Aorta (tissue), 5 donors: ENCODE measurements at places on chromosomes 6 and 20.

GRCh38 chr6:22432060-22432459, 135.2 kb upstream of the PRL start:
- no peak for DNase-seq
- H3K4me1 ChIP-seq: no peaks in the 10 kb centered on the region
- H3K27ac ChIP-seq: no peak overlapping the region
- no peak overlapping the region for H3K4me3 ChIP-seq
- no peaks in the 10 kb centered on the region for H3K27me3 ChIP-seq

GRCh38 chr6:51901766-51902764, 185.3 kb downstream of the PKHD1 start:
- no peaks in the 10 kb centered on the region for H3K27me3 ChIP-seq
- H3K4me1 ChIP-seq: no peaks in the 10 kb centered on the region
- H3K36me3 ChIP-seq: no peaks in the 10 kb centered on the region
- H3K27ac ChIP-seq: no peak overlapping the region
- no peak for DNase-seq
- no peak overlapping the region for H3K4me3 ChIP-seq

DNA sequence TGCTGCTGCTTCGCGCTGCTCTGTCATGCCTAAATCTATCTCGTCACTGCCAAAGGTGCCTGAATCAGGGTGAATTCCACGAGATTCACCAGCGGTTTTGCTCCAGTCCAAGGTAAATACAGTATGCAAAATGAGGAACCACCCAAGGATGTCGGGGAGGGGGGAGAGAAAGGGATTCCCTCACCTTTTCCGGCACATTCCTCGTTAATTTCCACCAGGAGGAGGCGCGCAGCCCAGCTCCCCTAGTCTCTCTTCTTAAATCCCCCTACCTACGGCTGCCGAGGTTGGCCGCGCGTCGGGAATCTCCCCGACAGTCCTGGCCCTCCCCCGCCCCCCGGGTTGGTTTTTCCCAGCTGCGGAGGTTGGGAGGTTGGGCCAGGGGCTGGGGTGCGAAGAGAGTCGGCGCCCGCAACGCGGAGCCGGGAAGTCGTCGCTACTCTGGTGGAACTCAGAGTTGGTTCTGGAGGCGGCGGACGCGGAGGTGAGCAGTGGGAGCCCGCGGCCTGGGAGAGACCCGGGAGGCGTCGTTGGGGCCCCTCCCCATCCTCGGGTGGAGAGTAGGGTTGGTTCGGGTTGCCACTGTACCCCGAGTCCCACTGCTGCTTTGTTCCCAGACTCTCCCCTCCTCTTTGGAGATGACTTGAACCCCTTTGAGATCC, at the start of gene TPBG:
Gene TPBG (plus strand): TSS at position 390 of the 659 bp plus-strand sequence. CDS start 1,145 bp downstream, outside the sequence.
- peak within 1 kb of the TSS; percentile 8 for H3K27ac ChIP-seq
- peak; percentile 88 for DNase-seq
- no peaks in the 10 kb centered on the region for H3K36me3 ChIP-seq
- no peaks in the 10 kb centered on the region for H3K27me3 ChIP-seq

- peak; percentile 92 for DNase-seq
- no peak overlapping the region for H3K27ac ChIP-seq
- H3K27me3 ChIP-seq: no peaks in the 10 kb centered on the region
- H3K4me1 ChIP-seq: no peaks in the 10 kb centered on the region
These were observed 3.7 kb downstream of the OGFR start for GRCh38 chr20:62808211-62808865.

DNA sequence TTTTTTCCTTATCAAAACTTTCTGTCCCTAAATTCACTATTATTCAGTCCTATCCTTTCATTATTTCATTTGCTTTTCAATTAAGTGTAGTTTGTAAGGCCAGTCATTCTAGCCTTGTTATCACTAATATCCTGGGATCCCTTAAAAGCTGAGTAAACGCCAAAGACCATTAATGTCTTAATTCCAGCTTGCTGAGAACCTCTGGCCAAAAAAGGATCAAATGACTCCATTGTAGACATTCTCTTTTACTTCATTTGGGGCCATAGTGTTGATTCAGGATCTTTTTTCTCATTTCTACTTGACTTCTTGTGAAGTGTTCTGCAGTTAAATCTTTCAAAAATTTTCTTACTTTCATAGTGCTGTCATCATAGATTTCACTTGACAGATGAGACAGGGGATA, 379.7 kb downstream of the LAMA2 start:
- no peaks in the 10 kb centered on the region for H3K27me3 ChIP-seq
- DNase-seq: no peak

DNA sequence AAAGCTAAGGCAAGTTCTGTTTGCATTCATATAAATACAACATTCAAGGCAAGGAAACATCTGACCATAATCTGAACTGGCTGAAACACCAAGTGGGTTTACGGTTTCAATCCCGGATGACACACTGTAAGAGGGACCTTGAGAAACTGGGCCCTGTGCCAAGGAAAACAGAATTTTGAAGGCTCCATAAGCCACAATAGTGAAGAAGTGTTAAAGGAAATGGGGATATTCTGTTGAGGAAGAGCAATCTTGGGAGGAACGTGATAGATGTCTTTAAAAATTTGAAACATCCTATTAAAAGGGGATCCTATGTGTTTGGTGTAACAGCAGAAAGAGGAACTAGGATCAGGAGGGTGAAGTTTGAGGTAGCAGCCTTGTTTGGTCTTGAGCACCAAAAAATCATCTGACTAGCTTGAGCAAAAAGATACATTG, 82.4 kb upstream of the TAB2 start:
- no peak overlapping the region for H3K27ac ChIP-seq
- no peaks in the 10 kb centered on the region for H3K36me3 ChIP-seq
- DNase-seq: no peak
- no peaks in the 10 kb centered on the region for H3K27me3 ChIP-seq
- H3K4me1 ChIP-seq: no peaks in the 10 kb centered on the region

DNA sequence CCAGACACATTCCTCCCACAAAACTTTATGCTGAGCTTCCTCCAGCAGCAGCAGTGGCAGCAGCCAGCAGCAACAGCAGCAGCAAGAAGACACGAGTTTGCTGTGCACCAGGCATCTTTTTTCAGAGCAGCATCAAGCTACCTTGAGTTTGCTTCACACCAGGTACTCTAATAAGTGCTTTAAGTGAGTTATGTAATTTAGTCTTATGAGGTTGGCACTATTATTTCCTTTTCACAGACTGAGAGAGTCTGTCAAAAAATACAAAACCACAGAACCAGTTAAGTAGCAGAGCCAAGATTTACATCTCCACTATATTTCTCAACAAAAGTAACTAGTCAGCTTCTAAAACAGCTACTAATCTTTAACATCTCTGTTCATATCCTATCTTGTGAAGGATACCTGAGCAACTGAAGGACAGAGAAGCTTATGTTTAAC, 23.7 kb downstream of the RANBP9 start:
- H3K27me3 ChIP-seq: no peaks in the 10 kb centered on the region
- peak overlapping the region; percentile 51 for H3K27ac ChIP-seq
- peaks cover 4% of the 10 kb centered on the region for H3K4me1 ChIP-seq
- no peaks in the 10 kb centered on the region for H3K36me3 ChIP-seq
- H3K4me3 ChIP-seq: no peak overlapping the region

GRCh38 chr6:63267828-63268227, 52.0 kb downstream of the LGSN start:
- H3K27me3 ChIP-seq: no peaks in the 10 kb centered on the region
- DNase-seq: no peak
- H3K4me1 ChIP-seq: no peaks in the 10 kb centered on the region
- no peak overlapping the region for H3K27ac ChIP-seq

- DNase-seq: no peak
- no peak overlapping the region for H3K4me3 ChIP-seq
- peaks cover 2% of the 10 kb centered on the region for H3K36me3 ChIP-seq
- H3K27ac ChIP-seq: no peak overlapping the region
These were observed 35.6 kb downstream of the DZANK1 start for GRCh38 chr20:18431206-18431605.

- DNase-seq: no peak
- peak overlapping the region; percentile 61 for H3K27ac ChIP-seq
- peaks cover 19% of the 10 kb centered on the region for H3K4me1 ChIP-seq
- no peaks in the 10 kb centered on the region for H3K36me3 ChIP-seq
These were observed 20.8 kb downstream of the DAAM2 start for GRCh38 chr6:39812853-39813533.

- no peak overlapping the region for H3K27ac ChIP-seq
- no peaks in the 10 kb centered on the region for H3K27me3 ChIP-seq
- H3K36me3 ChIP-seq: no peaks in the 10 kb centered on the region
- DNase-seq: no peak
- no peaks in the 10 kb centered on the region for H3K4me1 ChIP-seq
These were observed 84.7 kb upstream of the RNF24 start for GRCh38 chr20:4099905-4100675.

DNA sequence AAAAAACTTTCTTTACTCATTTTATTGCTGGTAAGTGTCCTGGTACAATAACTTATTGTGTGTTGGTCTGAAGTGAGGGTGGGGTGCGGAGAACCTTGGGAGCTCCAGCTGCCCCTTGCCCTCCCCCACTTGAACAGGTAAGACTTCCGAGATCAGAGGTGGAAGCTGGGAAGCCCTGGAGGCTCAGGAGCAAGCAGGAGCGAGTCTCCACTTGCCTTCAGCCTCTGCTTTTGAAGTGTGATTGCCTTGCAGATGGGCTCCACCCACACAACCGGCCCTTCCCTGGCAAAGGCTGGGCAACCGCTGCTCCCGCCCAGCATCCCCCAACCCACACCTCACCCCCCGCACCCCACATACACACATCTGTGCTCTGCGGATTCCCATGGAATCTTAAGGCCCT, 179.6 kb downstream of the TFAP2C start:
- H3K4me1 ChIP-seq: no peaks in the 10 kb centered on the region
- H3K27me3 ChIP-seq: no peaks in the 10 kb centered on the region
- no peaks in the 10 kb centered on the region for H3K36me3 ChIP-seq
- no peak overlapping the region for H3K4me3 ChIP-seq
- DNase-seq: no peak

- H3K27me3 ChIP-seq: no peaks in the 10 kb centered on the region
- H3K4me1 ChIP-seq: no peaks in the 10 kb centered on the region
- H3K36me3 ChIP-seq: no peaks in the 10 kb centered on the region
- no peak overlapping the region for H3K4me3 ChIP-seq
- no peak for DNase-seq
These were observed 9.0 kb downstream of the MOCS3 start for GRCh38 chr20:50967586-50967985.

GRCh38 chr6:26568601-26569432, 27.9 kb upstream of the ABT1 start:
- peak overlapping the region; percentile 44 for H3K27ac ChIP-seq
- no peaks in the 10 kb centered on the region for H3K27me3 ChIP-seq
- H3K4me1 ChIP-seq: no peaks in the 10 kb centered on the region
- DNase-seq: peak; percentile 97
- no peaks in the 10 kb centered on the region for H3K36me3 ChIP-seq
- H3K4me3 ChIP-seq: peak overlapping the region; percentile 74

- H3K36me3 ChIP-seq: no peaks in the 10 kb centered on the region
- no peak overlapping the region for H3K27ac ChIP-seq
- H3K27me3 ChIP-seq: no peaks in the 10 kb centered on the region
- no peaks in the 10 kb centered on the region for H3K4me1 ChIP-seq
These were observed 16.2 kb downstream of the L3MBTL3 start for GRCh38 chr6:130034378-130035146.

GRCh38 chr20:11457488-11457887, 460.2 kb upstream of the BTBD3 start:
- no peaks in the 10 kb centered on the region for H3K4me1 ChIP-seq
- no peak for DNase-seq
- no peak overlapping the region for H3K4me3 ChIP-seq
- H3K27me3 ChIP-seq: no peaks in the 10 kb centered on the region
- no peak overlapping the region for H3K27ac ChIP-seq

DNA sequence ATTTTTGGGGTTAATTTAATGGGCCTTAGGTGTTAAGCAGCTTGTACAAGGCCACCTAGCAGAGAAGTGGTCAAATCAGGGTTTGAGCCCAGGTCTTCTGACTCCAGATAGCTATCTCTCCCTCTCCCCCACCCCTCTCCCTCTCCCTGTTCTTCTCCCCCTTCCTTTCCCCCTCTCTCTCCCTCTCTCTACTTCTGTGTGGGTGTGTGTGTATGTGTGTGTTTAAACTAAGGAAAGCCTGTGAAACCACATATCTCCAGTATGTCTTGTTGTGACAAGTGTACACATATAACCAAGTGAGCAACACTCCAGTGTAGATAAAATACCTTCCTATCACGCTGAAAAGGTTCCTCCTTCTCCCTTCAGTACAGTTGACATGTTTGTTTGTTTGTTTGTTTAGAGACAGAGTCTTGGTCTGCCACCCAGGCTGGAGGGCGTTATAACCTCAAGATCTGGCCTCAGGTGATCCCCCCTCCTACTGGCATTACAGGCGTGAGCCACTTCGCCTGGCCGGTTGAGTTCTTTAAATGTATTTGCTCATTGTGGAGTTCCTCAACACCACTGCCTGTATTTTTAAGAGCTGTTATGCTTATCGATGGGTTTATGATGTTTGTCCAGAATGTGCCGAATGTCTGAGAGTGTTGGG, 140.4 kb downstream of the JARID2 start:
- no peak for DNase-seq
- no peak overlapping the region for H3K27ac ChIP-seq
- no peaks in the 10 kb centered on the region for H3K4me1 ChIP-seq
- no peaks in the 10 kb centered on the region for H3K27me3 ChIP-seq
- no peak overlapping the region for H3K4me3 ChIP-seq

- H3K27me3 ChIP-seq: no peaks in the 10 kb centered on the region
- H3K36me3 ChIP-seq: no peaks in the 10 kb centered on the region
- no peak overlapping the region for H3K4me3 ChIP-seq
These were observed 52.2 kb downstream of the KDM1B start for GRCh38 chr6:18207438-18207837.

DNA sequence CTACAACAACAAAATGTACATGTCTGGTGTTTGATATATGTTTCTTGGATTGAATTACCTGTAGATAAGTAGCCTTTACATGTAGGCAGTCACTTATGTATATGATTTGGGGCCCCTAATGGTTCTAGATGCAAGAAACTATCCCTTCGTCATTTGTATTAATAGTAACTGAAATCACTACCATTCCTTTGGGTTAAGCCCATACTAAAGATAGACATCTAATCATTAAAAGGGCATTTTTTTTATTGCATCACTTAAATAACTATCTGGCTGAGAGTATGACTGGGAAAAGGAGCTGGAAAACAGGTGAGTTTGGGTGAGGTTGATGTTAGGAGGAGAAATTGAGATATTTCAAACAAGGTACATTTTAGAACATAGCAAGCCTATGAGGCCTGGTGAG, 213.5 kb upstream of the PLN start:
- no peak for DNase-seq
- no peaks in the 10 kb centered on the region for H3K36me3 ChIP-seq
- H3K4me3 ChIP-seq: no peak overlapping the region
- peaks cover 3% of the 10 kb centered on the region for H3K4me1 ChIP-seq

GRCh38 chr6:24537771-24538385, 43.1 kb downstream of the ALDH5A1 start:
- no peaks in the 10 kb centered on the region for H3K4me1 ChIP-seq
- no peaks in the 10 kb centered on the region for H3K27me3 ChIP-seq
- DNase-seq: no peak

- no peaks in the 10 kb centered on the region for H3K4me1 ChIP-seq
- no peak overlapping the region for H3K4me3 ChIP-seq
- no peaks in the 10 kb centered on the region for H3K36me3 ChIP-seq
- DNase-seq: no peak
- no peak overlapping the region for H3K27ac ChIP-seq
- no peaks in the 10 kb centered on the region for H3K27me3 ChIP-seq
These were observed 168.5 kb downstream of the CDC5L start for GRCh38 chr6:44556046-44556445.

GRCh38 chr6:7311917-7312615, 933 bp downstream of the SSR1 start:
- H3K4me1 ChIP-seq: no peaks in the 10 kb centered on the region
- H3K27ac ChIP-seq: peak overlapping the region; percentile 39
- peaks cover under 1% of the 10 kb centered on the region for H3K36me3 ChIP-seq
- no peak for DNase-seq
